ENCODE measurements at places on chromosomes 6 and 20.

- DNase-seq, result peak; percentile 3
These were observed 5.1 kb downstream of the RREB1 start for GRCh38 chr6:7112741-7113313.

DNA sequence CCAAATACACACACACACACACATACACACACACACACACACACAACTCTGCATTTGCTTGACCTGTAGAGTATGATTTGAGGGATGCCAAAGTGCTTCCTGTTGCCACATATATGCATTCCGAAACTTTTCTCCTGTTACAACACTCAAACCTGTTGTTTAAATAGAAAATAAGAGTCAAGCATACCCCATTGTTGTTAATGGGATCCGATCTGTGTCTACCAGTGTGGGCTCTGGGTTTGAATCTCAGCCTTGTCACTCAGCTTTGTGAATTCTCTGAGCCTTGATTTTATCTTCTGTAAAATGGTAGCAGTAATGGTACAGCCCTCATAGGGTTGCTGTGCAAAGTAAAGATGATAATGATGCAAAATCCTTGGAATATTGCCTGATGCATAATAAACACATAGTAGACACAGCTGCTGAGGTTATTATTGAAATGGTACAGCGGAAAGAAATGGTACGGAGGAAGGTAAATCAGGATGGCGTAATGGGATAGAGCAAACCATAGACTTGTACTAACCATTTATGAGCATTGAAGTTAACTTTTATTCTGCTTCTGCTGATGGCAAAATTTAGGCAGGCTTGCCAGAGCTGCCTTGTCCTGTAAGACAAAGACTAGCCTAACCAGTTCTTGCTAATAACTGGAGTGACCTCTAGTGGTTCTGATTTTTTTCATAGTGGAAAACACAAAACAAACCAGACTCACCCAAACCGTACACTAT lies 113.5 kb upstream of the PHACTR1 start:
- no peak for DNase-seq

GRCh38 chr6:120010075-120010474 lies 660.5 kb upstream of the MAN1A1 start:
- no peak for DNase-seq

- DNase-seq, result no peak
These were observed 87.0 kb upstream of the ADGRF1 start for GRCh38 chr6:47129129-47129528.

- DNase-seq, result no peak
These were observed 270.4 kb upstream of the PLCB4 start for GRCh38 chr20:8798505-8798904.

GRCh38 chr6:158031381-158032353 lies 50.0 kb downstream of the SYNJ2 start:
- peak; percentile 54 for DNase-seq

DNA sequence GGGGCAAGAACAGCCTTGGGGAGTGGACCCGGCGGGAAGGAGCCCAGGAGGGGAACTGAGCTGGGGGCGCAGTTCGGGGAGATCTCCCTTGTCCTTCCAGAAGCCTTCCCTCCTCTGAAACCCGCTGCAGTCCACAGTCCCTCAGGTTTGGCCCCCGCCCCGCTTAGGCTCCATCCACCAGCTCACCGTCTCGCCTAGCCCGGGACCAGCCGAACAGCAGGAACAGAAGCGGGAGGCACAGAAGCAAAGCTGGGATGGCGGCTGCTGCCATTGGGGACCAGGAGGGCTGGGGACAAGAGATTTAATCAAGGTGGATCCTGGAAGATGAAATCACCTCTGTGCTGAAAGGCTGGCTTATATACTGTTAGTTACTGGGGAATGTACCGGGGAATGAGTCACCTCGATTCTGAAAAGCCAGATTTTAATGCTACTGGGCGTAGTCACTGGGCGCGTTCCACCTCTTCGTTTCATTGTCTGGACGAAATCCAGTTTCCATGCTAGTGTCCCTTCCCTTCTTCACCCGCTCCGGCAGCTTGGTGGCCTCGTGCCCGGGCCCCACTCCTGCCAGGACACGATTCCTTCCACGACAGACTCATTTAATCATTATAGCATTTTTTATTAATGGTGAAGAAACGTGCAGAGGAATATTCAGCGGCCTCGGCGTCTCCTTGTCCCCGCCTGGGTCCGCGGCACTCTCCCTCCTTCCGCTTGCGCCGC lies at the start of gene RAET1L:
Gene RAET1L, minus strand, starts transcription at position 332 of the 717 bp plus-strand sequence. Its CDS starts 61 bp downstream, at position 271.
- DNase-seq, result no peak

GRCh38 chr6:142374965-142375733 lies 73.3 kb downstream of the ADGRG6 start:
- DNase-seq, result no peak

- DNase-seq, result no peak
These were observed 25.2 kb downstream of the PYGB start for GRCh38 chr20:25273046-25273445.

DNA sequence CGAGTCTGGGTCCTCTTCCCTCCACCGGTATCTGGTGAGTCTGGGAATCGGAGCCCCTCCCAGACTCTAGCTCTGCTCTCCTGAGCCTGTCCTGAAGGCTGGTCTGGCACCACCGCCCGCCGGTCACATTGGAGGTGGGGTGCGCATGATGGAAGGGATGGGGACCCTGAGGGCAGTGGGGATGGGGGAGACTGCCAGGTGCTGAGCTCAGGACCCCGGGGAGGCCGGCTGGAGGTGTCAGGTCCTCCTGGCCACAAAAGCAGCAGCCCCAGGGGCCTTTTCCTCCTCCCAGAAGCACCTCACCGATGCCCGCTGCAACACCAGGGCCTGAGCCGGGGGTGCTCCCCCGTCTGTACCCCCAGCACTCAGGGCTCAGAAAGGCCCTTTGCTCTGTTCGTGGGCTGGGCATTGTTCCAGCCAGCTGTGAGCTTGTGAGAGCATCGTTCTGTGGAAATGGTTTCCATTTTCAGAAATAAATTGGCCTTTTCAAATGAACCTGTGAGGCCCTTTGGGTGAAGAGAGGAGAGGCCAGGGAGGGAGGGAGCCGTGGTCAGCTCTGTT lies 2.5 kb upstream of the NPBWR2 start:
- DNase-seq, result no peak

DNA sequence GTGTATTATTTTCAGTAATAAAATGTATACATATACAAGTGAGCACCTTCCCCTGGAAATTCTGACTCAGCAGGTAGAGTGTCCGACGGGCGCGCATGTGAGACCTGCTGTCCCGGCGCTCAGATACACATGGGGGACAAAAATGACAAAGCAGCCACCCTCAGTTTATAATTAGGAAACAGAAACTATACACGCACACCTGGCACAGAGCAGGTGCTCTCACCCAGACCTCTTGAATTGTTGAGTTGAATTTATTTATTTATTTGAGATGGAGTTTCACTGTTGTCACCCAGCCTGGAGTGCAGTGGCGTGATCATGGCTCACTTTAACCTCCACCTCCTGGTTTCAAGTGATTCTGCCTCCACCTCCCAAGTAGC lies 180.4 kb downstream of the ZDHHC14 start:
- DNase-seq, result no peak

- DNase-seq, result peak; percentile 21
These were observed 809 bp downstream of the SRPK1 start for GRCh38 chr6:35919827-35920751.

DNA sequence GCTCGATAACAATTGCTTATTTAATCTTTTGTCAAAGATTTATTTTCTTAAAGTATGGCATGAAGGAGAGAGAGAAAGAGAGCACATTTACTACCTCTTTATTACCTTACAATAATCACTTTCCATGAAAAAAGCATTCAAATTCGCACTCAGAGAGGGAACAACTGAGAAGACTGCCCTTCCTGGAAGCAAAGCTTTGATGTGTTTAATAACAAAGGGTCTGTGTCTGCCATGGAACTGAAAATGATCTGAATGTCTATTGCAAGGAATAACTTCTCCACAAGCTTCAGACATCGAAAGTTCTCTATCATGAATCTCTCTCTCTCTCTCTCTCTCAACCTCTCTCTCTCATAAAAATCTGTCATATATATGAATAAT lies 308.9 kb downstream of the HDGFL1 start:
- no peak for DNase-seq

DNA sequence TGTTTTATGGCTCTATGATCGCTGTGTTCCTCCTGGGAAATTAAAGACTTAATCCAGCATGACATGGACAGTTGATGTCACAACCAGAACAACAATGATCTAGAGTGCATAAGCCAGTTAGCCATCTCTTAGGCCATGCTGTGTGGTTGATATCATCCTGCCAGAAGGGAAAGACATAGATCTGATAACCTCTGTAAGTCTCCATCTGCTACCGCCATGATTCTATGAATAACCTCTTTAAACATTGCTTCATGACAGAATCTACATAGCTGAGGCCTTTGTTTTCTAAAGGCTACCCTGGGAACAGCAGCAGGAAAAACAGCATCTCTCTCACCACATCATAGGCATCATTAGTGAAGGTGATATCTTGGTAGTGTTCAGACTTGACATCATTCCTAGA lies 117.6 kb upstream of the PHACTR1 start:
- no peak for DNase-seq

GRCh38 chr6:83633149-83633548 lies 75.8 kb downstream of the SNAP91 start:
- no peak for DNase-seq

GRCh38 chr6:133360194-133360593 lies 119.0 kb downstream of the EYA4 start:
- DNase-seq, result no peak

- no peak for DNase-seq
These were observed 326.3 kb downstream of the FARS2 start for GRCh38 chr6:5587648-5588047.

DNA sequence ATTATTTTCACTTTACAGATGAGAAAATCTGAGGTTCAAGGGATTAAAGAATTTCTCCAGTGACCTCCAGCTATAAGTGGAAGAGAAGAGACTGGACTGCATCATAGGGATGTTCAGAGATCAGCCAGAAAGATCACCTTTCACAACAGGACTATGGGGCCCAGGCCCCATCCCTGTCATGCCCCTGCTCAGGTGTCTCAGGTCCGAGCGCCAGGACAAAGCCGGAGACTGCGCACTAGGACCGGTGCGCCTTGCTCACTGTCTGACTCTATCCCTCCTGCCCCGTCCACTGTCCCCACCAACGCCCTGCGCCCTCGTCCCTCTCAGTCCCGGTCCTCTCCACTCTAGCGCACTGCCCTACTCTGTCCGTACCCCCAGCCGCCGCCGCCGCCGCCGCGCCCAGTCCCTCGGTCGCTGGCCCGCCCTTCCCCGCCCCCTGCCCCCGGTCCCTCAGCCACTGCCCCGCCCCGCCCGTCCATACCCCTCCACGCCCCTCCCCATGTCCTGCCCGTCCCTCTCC lies 521 bp upstream of the RAD21L1 start:
- DNase-seq, result no peak

DNA sequence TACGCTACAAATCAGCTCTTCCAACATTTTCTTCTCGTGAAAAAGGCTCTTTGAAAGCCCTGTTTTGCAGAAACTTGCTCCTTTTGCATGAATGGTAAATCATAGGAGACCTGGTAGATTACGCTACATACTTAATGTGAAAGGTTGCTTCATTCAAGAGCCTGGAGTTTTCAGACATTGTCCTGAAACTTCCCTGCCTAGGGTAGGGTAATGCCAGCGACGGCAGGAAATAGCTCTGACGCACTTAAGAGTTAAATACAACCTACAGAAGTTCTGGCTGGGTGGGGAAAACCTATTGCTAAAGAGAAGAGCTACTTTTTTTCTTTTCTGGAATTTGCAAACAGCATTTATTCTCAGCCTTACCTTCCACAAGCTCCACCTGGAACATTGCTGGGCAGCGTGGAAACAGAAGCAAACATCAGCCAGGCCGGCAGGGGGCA lies 144.5 kb downstream of the LPA start:
- peak; percentile 64 for DNase-seq

DNA sequence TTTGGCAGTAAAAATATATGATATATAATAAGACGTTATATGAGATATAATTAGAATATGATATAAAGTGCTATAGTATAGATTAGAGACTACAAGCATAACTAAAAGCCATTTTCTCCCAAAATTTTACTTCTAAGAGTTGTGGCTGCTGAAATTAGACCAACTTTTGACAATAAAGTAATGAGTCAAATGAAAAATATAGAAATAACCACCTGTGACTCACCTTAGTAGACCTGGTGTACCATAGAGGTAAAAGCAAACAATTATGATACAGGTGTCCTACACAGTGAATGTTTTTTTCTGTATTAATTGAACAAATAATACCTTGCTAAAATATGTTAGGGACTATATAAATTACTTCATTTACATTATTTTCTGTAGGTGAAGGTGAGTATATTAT lies 482.9 kb upstream of the MAN1A1 start:
- no peak for DNase-seq

DNA sequence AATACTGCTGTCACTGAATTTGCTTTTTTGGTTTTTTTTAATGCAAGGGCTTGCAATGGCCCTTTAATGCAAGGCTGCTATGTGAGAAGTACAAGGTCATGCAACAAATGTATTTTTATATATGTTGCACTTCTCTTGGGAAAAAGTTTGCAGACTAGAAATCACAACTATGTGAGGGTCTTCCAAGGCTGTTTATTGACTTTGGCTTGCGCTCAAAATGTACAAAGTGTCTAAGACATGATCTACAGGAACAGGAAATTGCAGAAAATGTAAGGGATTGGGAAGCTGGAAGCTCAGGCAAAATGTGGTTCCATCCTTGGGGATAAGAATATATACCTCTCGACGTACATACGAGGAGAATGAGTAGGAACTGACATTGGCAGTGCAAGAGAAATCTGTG lies 92.2 kb upstream of the F13A1 start:
- DNase-seq, result no peak

GRCh38 chr6:56833873-56834272 lies 121.0 kb upstream of the BEND6 start:
- no peak for DNase-seq

- DNase-seq, result no peak
These were observed 136.5 kb upstream of the PRND start for GRCh38 chr20:4585104-4585753.

- DNase-seq, result no peak
These were observed 1.7 kb upstream of the C20orf203 start for GRCh38 chr20:32675223-32675975.

DNA sequence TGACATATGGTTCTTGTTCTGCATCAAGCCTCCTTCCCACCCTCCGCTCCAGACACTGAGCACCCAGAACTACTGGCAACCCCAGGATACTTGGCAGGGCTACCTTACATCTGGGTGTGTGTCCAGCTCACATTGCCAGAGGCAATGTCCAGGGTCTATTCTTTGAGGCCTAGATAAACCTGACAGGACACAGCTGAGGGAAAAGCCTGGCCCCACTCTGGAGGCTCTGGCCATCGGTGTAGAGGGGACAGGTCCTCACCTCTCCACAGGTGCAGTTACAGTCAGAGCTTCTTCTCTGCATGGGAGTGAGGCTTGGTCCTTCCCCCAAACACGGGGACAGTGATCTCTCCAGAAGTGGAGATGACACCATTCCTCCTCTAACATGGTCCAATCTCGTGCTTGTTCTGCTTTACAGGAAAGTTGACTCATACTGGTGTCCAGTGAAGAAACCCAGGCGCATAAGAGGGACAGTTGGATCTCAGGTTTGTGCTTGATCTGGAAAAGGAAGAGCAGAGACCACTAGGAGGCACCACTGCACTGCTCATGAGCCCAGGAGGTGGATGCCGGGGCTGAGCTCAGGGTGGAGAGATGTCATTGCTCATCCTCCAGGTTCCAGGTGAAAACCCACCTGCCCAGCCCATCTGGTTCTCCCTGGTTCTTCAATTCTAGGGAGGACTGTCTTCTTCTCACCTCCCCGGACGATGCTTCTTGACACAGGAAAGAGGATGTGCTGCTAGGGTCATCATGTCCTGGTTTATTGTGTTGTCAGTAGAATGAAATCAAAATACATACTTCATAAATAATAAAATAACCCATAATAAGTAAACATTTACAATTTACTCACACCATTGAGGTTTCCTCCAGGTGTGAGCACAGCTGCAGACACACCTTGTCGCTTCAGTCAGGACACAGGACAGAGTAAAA lies 14.7 kb downstream of the HLA-F start:
- peak; percentile 44 for DNase-seq
